Aorta (tissue), 5 donors: ENCODE measurements at places on chromosomes 1 and 21. TPM values are rescaled to one million over a fixed set of nuclear protein-coding genes. Genes with fewer than 3 reads are reported as not detected.

GRCh38 chr1:236509647-236510401 is 14.0 kb upstream of the LGALS8 start:
- H3K27ac ChIP-seq, result no peak overlapping the region
- H3K4me3 ChIP-seq, result no peak overlapping the region
- no peak for DNase-seq

DNA sequence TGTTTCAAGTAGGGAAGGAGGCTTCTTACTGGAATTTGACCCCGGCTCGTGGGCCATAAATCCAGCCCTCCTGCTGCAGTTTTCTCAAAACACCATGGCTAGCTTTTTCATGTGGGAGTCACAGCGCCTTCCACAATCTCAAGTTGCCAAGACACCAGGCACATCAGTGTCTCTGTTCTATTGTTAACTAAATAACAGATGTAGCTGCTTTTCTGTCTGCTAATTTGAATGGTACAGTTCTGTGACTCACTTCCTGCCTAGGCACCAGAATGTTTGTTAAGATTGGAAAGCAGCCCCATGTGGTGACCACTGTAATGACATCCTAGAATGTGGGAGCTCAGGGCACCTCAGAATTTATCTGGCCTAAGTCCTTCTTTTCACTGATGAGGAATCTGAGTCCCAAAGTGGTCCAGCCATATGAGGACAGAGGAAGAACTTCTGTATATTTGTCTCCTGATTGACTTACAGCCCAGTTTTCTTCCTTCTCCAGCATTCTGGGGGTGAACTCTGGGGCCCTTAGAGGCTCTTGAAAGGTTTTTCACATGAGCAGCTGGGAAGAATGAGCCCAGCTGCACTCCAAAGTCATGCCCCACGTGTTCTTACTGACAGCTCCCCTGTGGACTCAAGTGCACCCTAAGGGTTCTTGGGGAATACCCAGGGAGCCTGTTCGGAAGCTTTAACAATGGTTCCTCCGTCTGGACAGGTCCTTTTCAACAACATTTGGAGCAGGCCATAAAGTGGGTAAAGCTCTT is 27.5 kb downstream of the TRIM45 start:
- H3K4me3 ChIP-seq, result no peak overlapping the region
- H3K36me3 ChIP-seq, result peaks cover 4% of the 10 kb centered on the region
- no peak for DNase-seq
- H3K27ac ChIP-seq, result peak overlapping the region; percentile 95
- peaks cover 4% of the 10 kb centered on the region for H3K4me1 ChIP-seq

- H3K27me3 ChIP-seq, result no peaks in the 10 kb centered on the region
- DNase-seq, result no peak
- H3K4me3 ChIP-seq, result no peak overlapping the region
- no peaks in the 10 kb centered on the region for H3K36me3 ChIP-seq
- peaks cover 14% of the 10 kb centered on the region for H3K4me1 ChIP-seq
- no peak overlapping the region for H3K27ac ChIP-seq
These were observed 66.0 kb downstream of the WLS start for GRCh38 chr1:68166348-68166747.

DNA sequence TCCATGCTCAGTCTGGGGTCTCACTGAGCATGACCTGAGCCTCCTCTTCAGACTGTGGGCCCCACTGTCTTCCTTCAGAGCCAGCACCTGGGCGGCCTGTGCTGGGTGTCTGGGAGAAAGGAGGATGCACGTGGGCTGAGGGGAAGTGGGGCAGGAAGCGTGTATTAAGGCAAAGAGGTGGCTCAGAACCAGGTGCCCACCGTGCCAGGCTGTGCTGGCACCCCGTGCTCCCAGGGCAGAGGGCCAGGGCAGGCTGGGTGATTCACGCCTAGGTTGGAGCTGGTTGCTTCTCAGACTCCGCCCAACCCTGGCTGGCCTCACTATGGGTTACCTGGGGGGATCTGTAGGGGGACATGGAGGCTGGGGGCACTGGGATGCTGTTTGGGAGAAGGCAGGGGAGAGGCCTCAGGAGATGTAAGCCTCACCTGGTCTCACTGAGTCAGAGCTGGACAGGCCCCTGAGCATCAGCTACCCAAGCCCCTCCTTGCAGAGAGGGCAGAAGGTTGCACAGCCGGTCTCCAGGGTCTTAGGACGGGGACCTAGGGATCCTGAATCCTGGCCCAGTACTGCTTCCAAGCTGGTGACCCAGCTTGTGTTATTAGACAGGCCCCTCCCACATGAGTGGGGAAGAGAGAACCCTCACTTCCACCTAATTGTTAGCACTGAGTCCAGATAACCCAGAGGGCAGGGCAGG is 18.6 kb upstream of the PADI1 start:
- H3K4me1 ChIP-seq, result no peaks in the 10 kb centered on the region
- no peak for DNase-seq
- no peaks in the 10 kb centered on the region for H3K27me3 ChIP-seq
- no peaks in the 10 kb centered on the region for H3K36me3 ChIP-seq
- H3K4me3 ChIP-seq, result no peak overlapping the region

GRCh38 chr1:16158025-16158424 is 2.2 kb upstream of the EPHA2 start:
- H3K27ac ChIP-seq, result no peak overlapping the region
- no peaks in the 10 kb centered on the region for H3K27me3 ChIP-seq
- H3K4me1 ChIP-seq, result no peaks in the 10 kb centered on the region

GRCh38 chr1:193558491-193559028 is 372.1 kb upstream of the B3GALT2 start:
- H3K36me3 ChIP-seq, result no peaks in the 10 kb centered on the region
- H3K27ac ChIP-seq, result no peak overlapping the region
- H3K4me1 ChIP-seq, result no peaks in the 10 kb centered on the region
- no peak for DNase-seq

DNA sequence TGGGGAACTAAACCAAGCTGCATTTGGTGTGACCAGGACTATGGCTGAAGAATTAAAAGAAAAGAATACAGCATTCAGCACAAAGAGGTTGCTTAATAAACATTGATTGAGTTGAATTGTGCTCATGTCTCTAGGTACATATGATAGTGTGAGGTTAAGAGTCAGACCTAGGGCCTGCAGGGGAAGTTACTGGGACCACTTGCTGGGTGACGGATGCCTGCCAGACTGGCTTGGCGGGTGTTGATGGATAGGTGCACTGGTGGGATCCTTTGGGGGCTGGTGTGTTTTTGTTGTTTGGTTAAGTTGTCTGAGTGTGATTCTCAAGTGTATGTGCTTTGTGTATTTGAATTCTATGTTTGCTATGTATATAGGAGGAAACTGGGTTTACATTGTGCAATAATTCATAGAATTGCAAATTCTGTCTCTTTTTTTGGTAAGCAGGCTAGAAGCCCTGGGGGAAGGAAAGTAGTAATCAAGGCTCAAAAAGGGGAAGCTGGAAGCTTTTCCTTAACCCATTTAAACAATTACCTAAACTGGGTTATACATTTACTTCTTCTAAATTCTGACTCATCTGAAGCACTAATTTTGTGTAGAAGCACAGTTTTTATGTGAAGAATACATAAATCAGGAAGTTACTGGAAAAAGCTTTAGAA is 1.8 kb downstream of the CD101 start:
- no peak overlapping the region for H3K27ac ChIP-seq
- H3K36me3 ChIP-seq, result no peaks in the 10 kb centered on the region
- H3K4me3 ChIP-seq, result no peak overlapping the region
- H3K4me1 ChIP-seq, result no peaks in the 10 kb centered on the region
- no peaks in the 10 kb centered on the region for H3K27me3 ChIP-seq

DNA sequence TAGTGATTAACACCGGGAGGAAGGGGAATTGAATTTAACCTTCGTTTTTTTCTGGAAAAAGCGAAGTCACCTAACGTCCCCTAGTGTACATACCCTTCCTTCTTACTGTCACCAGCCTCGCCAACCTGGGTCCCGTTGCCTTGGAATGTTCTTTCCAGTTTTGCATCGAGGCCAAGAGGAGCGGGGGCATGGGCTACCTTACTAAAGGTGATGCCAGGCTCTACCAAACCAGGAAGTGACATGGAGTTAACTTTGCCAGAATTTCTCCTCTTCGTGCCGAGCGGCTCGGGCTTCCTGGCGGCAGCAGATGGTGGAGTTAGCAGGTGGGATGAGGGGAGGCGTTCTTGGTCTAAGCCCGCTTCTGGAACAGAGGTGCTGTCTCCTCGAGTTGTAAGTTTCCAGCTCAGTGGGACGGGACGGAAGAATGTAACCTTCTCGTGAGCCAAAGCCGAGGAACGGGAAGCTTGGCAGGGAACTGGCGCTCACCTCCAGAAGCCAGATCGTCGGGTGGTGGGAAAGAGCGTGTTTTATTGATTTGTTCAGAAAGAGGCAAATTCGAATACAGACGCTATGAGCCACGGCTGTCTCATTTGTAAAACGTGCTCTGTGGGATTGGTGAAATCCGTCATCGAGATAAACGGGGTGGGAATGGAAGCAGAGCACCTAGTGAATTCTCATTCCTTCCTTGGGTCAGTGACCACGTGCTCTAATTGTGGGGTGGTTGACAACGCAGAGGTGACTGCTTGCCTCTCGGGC is 486 bp downstream of the NIPAL3 start:
- no peaks in the 10 kb centered on the region for H3K36me3 ChIP-seq
- H3K4me1 ChIP-seq, result no peaks in the 10 kb centered on the region
- H3K4me3 ChIP-seq, result peak overlapping the region; percentile 49
- DNase-seq, result no peak
- no peak overlapping the region for H3K27ac ChIP-seq

GRCh38 chr21:43611598-43612369 is 47.5 kb downstream of the HSF2BP start:
- H3K27ac ChIP-seq, result no peak overlapping the region
- no peak overlapping the region for H3K4me3 ChIP-seq
- peak; percentile 67 for DNase-seq
- H3K36me3 ChIP-seq, result no peaks in the 10 kb centered on the region
- H3K27me3 ChIP-seq, result no peaks in the 10 kb centered on the region

Gene FCRL5
- total RNA-seq, result 0.63 TPM

DNA sequence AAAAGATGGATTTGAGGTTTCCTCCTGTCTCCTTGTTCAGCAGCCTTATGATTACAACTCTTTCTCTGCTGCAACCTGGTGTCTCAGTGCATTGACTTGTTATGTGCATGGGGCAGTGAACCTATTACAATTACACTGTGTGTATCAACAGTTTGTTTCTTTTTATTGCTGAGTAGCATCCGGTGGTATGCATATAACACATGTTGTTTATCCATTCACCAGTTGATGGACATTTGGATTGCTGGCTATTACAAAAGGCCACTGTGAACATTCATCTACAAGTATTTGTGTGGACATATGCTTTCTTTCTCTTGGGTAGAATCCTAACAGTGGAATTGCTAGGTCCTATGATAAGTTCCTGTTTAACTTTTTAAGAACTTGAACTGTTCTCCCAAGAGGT is 65.9 kb downstream of the FMO4 start:
- no peak for DNase-seq
- no peaks in the 10 kb centered on the region for H3K36me3 ChIP-seq
- H3K4me3 ChIP-seq, result no peak overlapping the region
- no peaks in the 10 kb centered on the region for H3K27me3 ChIP-seq
- no peaks in the 10 kb centered on the region for H3K4me1 ChIP-seq

Gene ILF2
- 82.9 TPM for total RNA-seq

GRCh38 chr1:115432061-115432460 is 94.0 kb upstream of the NGF start:
- H3K27ac ChIP-seq, result no peak overlapping the region
- no peaks in the 10 kb centered on the region for H3K36me3 ChIP-seq
- no peaks in the 10 kb centered on the region for H3K27me3 ChIP-seq
- H3K4me1 ChIP-seq, result no peaks in the 10 kb centered on the region

DNA sequence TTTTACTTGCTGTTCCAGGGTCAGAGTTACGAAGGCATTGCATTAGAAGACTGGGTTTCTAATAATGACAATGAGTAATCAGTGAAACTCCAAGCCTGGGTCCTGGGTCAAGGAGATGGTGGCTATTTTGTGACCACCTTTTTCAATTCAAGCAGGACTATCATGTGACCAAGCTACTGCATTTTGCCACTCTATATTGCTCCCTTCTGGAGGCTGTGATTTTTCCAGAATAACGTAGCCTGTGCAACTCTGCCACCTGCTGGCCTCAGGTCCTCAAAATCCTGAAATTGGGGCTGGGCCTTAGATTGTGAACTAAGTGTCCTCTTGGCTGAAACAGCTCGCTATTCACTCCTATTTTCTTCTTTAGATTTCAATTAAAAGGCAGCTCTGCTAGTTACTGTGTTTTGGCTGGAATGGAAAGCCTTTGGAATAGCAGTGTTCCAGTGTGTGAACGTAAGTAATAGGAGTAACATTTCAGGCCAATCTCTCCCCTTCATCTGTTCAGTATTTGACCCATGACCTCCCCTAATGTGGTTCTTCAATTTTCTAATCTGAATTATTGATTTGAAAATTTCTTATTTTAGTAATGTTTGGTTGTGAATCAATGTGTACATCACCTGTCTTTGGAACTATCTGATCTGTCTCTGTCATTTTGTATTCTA is 52.9 kb upstream of the CD46 start:
- no peak overlapping the region for H3K27ac ChIP-seq
- H3K36me3 ChIP-seq, result no peaks in the 10 kb centered on the region
- H3K4me3 ChIP-seq, result no peak overlapping the region
- no peaks in the 10 kb centered on the region for H3K4me1 ChIP-seq

DNA sequence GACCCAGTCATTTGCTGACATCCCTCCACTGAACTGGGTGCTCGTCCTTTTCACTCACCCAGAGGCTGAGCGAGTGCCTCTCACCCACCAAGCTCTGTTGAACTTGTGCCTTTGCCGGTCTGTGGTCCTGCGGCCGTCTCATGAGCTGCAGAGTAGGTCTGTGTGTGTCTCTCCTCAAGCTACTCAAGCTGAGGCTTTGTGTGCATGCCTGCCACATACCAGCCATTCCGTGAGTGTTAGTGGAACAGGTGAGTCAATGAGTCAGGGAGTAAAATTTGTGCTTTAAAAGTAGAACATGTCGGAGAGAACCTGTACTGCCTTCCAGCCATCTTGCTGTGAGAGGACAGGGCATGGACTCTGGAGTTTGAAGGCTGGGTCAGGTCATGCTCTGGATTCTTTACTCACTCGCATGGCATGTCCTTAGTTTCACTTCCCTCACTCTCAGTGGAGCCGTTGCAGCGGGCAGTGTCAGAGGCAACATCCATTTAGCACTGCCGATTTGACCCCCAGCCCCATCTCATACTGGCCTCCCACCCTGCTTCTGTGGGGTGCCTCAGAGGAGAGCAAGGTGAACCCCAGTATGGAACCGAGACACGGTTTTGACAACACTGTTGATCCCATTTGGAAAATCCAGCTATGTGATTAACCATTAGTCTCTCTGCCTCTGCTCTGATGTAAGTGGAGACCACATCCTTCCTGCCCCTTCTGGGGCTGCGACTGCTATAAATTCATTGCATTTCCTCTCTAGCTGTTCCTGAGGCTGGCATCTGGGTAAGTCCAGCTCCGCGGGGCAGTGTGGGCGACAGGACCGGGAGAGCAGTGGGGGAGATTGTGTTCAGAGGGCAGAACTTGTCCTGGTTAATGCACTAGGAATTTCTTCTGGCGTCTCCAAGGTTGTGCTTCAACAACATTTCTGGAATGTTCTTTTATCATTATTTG is at the start of gene NLRP3:
Gene NLRP3, plus strand, starts transcription at position 751 of the 939 bp plus-strand sequence. CDS start 2,628 bp downstream, outside the sequence.
- H3K27me3 ChIP-seq, result no peaks in the 10 kb centered on the region
- no peaks in the 10 kb centered on the region for H3K4me1 ChIP-seq
- no peaks in the 10 kb centered on the region for H3K36me3 ChIP-seq
- peak; percentile 71 for DNase-seq
- no peak within 1 kb of the TSS for H3K27ac ChIP-seq
